ENCODE measurements at places on chromosomes 12 and 14. TPM values are rescaled to one million over a fixed set of nuclear protein-coding genes. Genes with fewer than 3 reads are reported as not detected.

GRCh38 chr14:52922059-52922458, 28.8 kb downstream of the FERMT2 start:
- no peak for DNase-seq

DNA sequence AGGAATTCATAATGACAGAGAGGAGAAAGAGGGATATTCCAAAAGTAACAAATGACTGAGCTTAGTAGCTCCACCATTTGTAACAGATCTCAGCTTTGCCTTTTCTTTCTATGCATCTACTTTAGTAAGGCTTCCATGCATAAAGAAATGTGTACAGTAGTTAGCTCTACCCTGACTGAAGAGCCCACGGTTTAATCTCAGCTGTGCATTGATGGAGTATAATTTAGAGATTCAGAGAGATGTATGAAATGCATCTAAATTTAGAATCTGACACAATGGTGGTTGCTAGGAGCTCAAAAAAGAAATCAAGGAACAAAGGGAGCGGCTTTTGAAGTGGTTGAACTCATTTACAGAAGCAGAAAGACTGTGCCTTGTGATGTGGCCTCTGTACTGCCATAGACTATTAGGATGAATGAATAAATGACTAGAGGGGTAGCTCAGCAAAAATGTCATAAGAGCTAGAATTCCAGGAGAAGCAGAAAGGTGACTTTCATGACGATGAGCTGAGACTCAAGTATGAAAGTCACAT, 838.6 kb downstream of the RPS29 start:
- DNase-seq, result no peak

GRCh38 chr12:116595186-116595585, 36.0 kb downstream of the MAP1LC3B2 start:
- no peak for DNase-seq

GRCh38 chr14:102588821-102589220, 3.6 kb upstream of the RCOR1 start:
- DNase-seq, result no peak

DNA sequence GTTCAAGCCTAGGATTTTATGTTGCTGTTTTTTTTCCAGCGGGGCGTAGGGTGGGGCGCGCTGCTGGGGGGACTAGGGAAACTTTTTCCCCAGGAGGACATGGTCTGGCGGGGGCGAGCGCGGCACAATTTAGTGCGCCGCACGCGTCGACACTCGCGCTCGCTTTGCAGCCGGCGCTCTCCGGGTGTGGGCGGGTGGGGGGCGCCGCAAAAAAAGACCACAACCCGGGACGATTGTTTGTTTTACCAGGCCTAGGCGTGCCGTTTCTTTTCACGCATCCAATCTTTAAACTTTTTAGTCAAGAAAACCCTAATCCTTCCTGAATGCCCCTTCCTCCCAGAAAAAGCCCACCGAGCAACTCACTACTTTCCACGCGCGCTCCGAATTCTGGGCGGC, 865 bp upstream of the ZFP36L1 start:
- DNase-seq, result no peak

GRCh38 chr14:69315301-69315700, 55.3 kb downstream of the GALNT16 start:
- no peak for DNase-seq

GRCh38 chr14:36207500-36207899, 31.0 kb upstream of the PTCSC3 start:
- DNase-seq, result no peak

The TPH2 gene
- not detected for total RNA-seq

DNA sequence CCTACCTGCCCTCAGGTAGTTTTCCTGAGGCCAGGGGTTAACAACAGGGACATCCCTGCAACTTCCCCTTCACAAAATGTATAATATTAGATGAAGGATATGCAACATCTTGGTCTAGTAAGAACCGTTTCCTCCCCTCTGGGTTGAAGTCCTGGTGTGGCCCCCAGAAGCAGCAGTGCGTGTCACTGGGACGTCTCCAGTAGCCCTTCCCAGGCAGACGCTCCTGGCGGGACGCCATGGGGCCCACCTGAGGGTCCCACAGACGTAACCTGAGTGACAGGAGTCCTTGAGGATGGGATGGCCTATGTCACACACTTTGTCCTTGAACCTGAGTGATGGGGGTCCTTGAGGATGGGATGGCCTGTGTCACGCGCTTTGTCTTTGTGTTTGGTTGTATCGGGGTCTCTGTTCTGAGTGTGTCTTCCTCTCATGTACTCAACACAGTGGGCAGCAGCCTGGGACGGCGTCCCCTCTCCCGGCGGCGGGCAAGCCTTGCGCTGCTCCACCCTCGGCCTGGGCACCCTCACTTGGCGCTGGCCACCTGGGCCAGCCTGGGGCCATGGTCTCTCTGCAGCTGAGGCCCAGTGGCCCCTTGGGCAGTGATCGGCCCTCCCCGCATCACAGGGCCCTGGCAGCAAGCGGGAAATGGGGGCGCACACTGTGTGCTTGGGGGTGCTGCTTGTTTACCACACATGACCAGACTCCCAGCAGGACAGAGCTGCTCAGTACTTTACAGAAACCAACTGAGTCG, 14.3 kb upstream of the AMN start:
- no peak for DNase-seq

The C12orf42 gene
- 0.27 TPM for total RNA-seq

Measured in hematopoietic multipotent progenitor cell (in vitro differentiated cells).